ENCODE measurements at places on chromosomes 3 and 15.

GRCh38 chr3:127770671-127771355, 51.5 kb downstream of the MGLL start:
- H3K36me3 ChIP-seq, result no peaks in the 10 kb centered on the region
- H3K27ac ChIP-seq, result no peak overlapping the region
- H3K4me3 ChIP-seq, result no peak overlapping the region
- no peaks in the 10 kb centered on the region for H3K27me3 ChIP-seq
- peaks cover 5% of the 10 kb centered on the region for H3K4me1 ChIP-seq

DNA sequence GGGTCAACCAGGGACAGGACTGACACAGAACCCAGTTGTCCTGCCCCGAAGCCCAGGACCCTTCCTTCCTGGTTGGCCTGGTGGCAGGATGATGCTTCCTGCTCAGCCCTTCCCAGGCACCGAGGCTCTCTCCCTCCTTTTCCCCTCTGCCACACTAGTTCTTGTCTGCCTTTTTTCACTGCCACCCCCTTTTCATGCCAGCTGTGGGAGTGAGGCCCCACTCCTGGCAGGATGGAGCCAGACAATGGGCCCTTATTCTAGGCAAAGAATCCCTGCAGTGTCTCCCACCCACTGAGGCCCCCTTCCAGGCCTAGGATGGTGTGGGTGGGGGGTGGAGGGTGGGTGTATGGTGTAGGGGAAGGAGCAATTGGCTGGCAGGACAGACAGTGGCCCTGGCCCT, 1.1 kb upstream of the SCAMP5 start:
- no peak for DNase-seq
- H3K4me3 ChIP-seq, result no peak overlapping the region
- H3K4me1 ChIP-seq, result peaks cover 5% of the 10 kb centered on the region
- peaks cover 11% of the 10 kb centered on the region for H3K27me3 ChIP-seq
- no peaks in the 10 kb centered on the region for H3K36me3 ChIP-seq

GRCh38 chr3:108554229-108554628, 35.0 kb downstream of the CIP2A start:
- H3K27me3 ChIP-seq, result no peaks in the 10 kb centered on the region
- DNase-seq, result no peak
- H3K27ac ChIP-seq, result no peak overlapping the region
- peaks cover 63% of the 10 kb centered on the region for H3K36me3 ChIP-seq

GRCh38 chr15:47890397-47891150, 173.3 kb downstream of the SEMA6D start:
- DNase-seq, result no peak
- H3K4me3 ChIP-seq, result no peak overlapping the region
- no peak overlapping the region for H3K27ac ChIP-seq
- no peaks in the 10 kb centered on the region for H3K36me3 ChIP-seq
- peaks cover 22% of the 10 kb centered on the region for H3K4me1 ChIP-seq
- H3K27me3 ChIP-seq, result no peaks in the 10 kb centered on the region

GRCh38 chr15:58755956-58756355, 6.4 kb upstream of the ADAM10 start:
- no peaks in the 10 kb centered on the region for H3K27me3 ChIP-seq
- H3K27ac ChIP-seq, result no peak overlapping the region
- no peaks in the 10 kb centered on the region for H3K36me3 ChIP-seq
- H3K4me1 ChIP-seq, result no peaks in the 10 kb centered on the region

DNA sequence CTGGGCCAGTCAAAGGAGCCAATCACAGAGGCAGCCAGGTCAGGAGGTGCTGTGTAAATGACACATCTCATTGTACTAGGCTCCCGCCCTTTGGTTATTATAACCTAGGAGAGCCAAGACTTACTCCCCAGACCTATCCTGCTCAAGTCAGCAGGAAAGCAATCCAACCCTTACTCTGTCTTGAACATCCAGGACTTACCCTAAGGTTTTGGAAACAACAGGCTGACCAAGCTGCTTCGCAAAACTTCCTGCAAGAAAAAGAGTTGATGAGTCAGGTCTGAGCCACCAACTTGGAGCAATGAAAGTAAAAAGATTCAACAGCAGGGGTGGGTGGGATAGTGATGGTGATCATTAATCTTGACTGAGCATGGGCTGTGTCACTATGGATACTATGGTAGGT, 144.4 kb downstream of the MYLK start:
- no peaks in the 10 kb centered on the region for H3K27me3 ChIP-seq
- DNase-seq, result no peak
- no peaks in the 10 kb centered on the region for H3K36me3 ChIP-seq
- no peak overlapping the region for H3K27ac ChIP-seq
- no peak overlapping the region for H3K4me3 ChIP-seq
- no peaks in the 10 kb centered on the region for H3K4me1 ChIP-seq

GRCh38 chr3:141181196-141181595, 50.4 kb upstream of the PXYLP1 start:
- H3K36me3 ChIP-seq, result no peaks in the 10 kb centered on the region
- no peak overlapping the region for H3K4me3 ChIP-seq
- DNase-seq, result no peak
- H3K27me3 ChIP-seq, result no peaks in the 10 kb centered on the region
- no peak overlapping the region for H3K27ac ChIP-seq
- H3K4me1 ChIP-seq, result no peaks in the 10 kb centered on the region

DNA sequence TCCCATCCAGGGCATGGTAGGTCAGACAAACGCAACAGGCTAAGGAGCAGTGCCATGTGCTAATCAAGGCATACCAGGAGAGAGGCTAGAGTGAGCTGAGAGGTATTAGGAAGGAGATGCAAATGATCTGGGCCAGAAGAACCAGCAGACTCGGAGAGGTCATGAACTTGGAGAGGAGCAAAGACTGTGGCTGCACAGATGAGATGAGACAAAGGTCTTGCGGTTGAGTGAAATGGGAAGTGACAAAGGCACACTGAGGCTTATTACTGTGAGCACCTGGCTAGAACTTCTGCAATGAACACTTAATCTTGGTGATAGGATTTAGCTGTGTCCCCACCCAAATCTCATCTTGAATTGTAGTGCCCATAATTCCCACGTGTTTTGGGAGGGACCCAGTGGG, 380.2 kb downstream of the ULK4 start:
- no peaks in the 10 kb centered on the region for H3K4me1 ChIP-seq
- H3K4me3 ChIP-seq, result no peak overlapping the region
- no peak overlapping the region for H3K27ac ChIP-seq
- no peak for DNase-seq

- H3K27ac ChIP-seq, result no peak overlapping the region
- H3K36me3 ChIP-seq, result no peaks in the 10 kb centered on the region
- H3K4me1 ChIP-seq, result no peaks in the 10 kb centered on the region
- no peak overlapping the region for H3K4me3 ChIP-seq
- H3K27me3 ChIP-seq, result no peaks in the 10 kb centered on the region
Measured at GRCh38 chr3:168063122-168063521, 32.6 kb downstream of the GOLIM4 start.

GRCh38 chr15:50302581-50302980, 37.1 kb upstream of the HDC start:
- H3K27ac ChIP-seq, result no peak overlapping the region
- no peaks in the 10 kb centered on the region for H3K4me1 ChIP-seq
- H3K4me3 ChIP-seq, result no peak overlapping the region

GRCh38 chr15:80485370-80486164, 81.4 kb downstream of the ARNT2 start:
- no peak for DNase-seq
- no peaks in the 10 kb centered on the region for H3K4me1 ChIP-seq
- H3K36me3 ChIP-seq, result no peaks in the 10 kb centered on the region
- H3K27me3 ChIP-seq, result no peaks in the 10 kb centered on the region

DNA sequence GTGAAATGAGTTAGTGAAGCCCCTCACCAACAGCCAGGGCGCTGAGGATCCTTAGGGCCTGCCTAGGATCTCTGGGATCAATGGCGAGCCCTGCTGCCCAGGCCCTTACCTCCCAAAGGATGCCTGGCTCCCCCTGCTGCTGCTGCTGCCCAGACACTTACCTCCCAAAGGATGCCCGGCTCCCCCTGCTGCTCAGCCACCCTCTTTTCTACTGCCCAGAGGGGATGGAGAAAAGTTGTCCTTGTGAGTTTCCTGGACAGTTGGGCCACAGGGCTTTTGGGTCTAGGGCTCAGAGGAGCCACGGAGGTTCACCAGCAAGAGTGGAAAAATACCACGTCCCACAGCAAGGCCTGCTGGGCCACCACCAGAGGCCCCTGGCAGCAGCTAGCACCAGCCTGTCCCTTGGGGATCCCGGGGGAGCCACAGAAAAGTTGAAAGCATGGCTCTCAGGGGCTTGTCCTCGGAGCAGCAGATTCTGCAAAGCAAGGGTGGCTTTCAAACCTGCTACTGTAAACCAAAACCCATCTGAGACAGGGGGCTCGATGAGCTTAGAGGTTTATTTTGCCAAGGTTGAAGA, 59.4 kb downstream of the SLC6A6 start:
- peaks cover 7% of the 10 kb centered on the region for H3K4me1 ChIP-seq
- H3K4me3 ChIP-seq, result no peak overlapping the region

- H3K27me3 ChIP-seq, result no peaks in the 10 kb centered on the region
- H3K4me3 ChIP-seq, result no peak overlapping the region
- no peaks in the 10 kb centered on the region for H3K4me1 ChIP-seq
- H3K36me3 ChIP-seq, result no peaks in the 10 kb centered on the region
Measured at GRCh38 chr3:164940745-164941144, 137.6 kb downstream of the SI start.

DNA sequence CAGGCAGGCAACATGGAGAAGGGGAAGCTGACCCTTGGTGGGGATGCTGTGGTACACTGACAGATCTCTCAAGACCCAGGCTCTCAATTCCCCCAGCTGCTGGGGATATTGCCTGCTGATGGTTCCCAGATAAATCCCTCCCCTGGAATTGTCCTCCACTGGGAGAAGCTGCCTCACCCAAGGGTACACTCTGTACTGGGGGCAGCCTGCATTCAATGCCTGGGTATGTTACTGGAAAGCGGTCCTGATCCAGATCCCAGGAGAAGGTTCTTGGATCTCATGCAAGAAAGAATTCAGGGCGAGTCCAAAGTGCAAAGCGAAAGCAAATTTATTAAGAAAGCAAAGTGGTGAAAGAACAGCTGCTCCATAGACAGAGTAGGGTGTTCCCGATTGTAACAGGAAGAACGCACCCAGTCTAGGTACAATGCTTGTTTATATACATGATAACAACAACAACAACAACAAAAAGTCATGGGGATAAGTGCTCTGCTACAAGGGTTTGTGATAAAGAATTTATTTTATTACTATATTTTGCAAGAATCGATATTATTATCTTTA, 591.5 kb upstream of the ADAMTS9 start:
- H3K27ac ChIP-seq, result no peak overlapping the region
- H3K36me3 ChIP-seq, result no peaks in the 10 kb centered on the region
- no peak for DNase-seq
- peaks cover 5% of the 10 kb centered on the region for H3K4me1 ChIP-seq

GRCh38 chr3:147903026-147903425, 493.9 kb downstream of the ZIC1 start:
- no peaks in the 10 kb centered on the region for H3K36me3 ChIP-seq
- no peak overlapping the region for H3K27ac ChIP-seq
- H3K27me3 ChIP-seq, result no peaks in the 10 kb centered on the region
- DNase-seq, result no peak
- H3K4me1 ChIP-seq, result no peaks in the 10 kb centered on the region

GRCh38 chr15:80180986-80181385, 28.2 kb downstream of the FAH start:
- H3K36me3 ChIP-seq, result no peaks in the 10 kb centered on the region
- DNase-seq, result no peak
- H3K27me3 ChIP-seq, result no peaks in the 10 kb centered on the region
- no peak overlapping the region for H3K27ac ChIP-seq

DNA sequence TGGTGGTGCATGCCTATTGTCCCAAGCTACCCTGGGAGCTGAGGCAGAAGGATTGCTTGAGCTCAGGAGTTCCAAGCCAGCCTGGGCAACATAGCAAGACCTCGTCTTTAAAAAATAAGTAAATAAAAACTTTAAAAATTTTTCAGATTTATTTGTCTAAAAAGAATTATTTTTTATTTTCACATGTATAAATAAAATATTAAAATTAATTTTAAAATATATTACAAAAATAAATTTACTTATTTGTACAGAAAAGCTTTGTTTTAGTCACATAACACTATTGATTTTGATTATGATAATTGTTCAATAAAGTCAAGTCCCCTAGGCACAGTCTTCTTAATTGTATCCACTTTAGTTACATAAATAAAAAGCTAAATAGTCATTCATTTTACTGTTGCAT, 85.2 kb downstream of the FILIP1L start:
- H3K4me1 ChIP-seq, result no peaks in the 10 kb centered on the region
- H3K4me3 ChIP-seq, result no peak overlapping the region
- H3K27me3 ChIP-seq, result no peaks in the 10 kb centered on the region
- no peaks in the 10 kb centered on the region for H3K36me3 ChIP-seq
- H3K27ac ChIP-seq, result no peak overlapping the region

DNA sequence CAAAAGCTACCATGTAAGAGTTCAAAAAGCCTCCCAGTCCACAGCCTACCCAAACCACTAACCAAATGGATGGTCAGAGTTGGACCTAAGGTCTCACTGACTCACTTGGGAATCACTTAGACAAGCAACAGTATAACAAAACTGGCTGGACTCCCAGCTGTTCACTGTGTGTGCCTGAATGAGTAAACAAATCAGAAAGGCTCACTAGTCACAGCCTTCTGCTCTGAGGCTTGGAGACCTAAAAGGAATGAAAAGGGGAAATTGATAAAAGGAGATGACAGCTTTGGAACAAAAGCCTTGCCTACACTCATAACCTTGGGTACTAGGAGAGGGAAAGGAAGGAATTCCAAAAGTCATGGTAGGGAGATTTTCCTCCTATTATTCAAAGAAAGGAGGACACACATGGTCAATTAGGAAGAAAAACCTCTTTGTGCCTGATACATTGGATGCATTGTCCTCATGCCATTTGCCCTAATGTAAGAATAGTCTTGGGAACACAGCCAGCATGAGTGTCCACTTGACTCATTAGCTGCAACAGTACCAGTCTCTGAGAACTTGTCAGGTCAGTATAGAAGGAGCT, 92.3 kb downstream of the FRMD5 start:
- no peak for DNase-seq
- no peak overlapping the region for H3K4me3 ChIP-seq
- no peak overlapping the region for H3K27ac ChIP-seq
- H3K4me1 ChIP-seq, result no peaks in the 10 kb centered on the region
- H3K27me3 ChIP-seq, result no peaks in the 10 kb centered on the region

DNA sequence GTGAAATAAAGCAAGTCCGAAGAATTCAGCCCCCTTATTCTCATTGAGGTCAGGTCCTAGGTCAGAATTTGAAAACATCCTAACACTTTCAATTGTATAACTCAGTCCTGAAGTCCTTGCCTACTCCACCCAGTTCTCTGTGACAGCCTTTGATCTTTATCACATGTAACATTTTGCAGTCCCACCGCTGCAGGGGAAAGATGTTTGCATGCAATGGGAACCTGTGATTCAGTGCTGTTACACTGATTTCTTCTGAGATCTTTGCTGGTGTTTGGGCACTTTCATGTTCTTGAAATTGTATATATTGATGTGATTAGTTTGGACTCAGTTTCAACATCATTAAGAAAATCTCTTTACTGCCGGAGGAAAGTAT, 18.0 kb upstream of the SECISBP2L start:
- no peak overlapping the region for H3K27ac ChIP-seq
- no peak for DNase-seq
- no peaks in the 10 kb centered on the region for H3K27me3 ChIP-seq
- H3K4me1 ChIP-seq, result no peaks in the 10 kb centered on the region

- no peak overlapping the region for H3K4me3 ChIP-seq
- no peaks in the 10 kb centered on the region for H3K36me3 ChIP-seq
- no peaks in the 10 kb centered on the region for H3K4me1 ChIP-seq
- no peaks in the 10 kb centered on the region for H3K27me3 ChIP-seq
- no peak overlapping the region for H3K27ac ChIP-seq
Measured at GRCh38 chr3:64398006-64398405, 172.7 kb upstream of the PRICKLE2 start.

GRCh38 chr3:180854887-180855286, 57.6 kb upstream of the FXR1 start:
- no peak overlapping the region for H3K27ac ChIP-seq
- no peaks in the 10 kb centered on the region for H3K4me1 ChIP-seq
- H3K4me3 ChIP-seq, result no peak overlapping the region
- H3K27me3 ChIP-seq, result peaks cover 32% of the 10 kb centered on the region
- DNase-seq, result no peak

Data from A673 (cell line).